LHCN-M2 (cell line): ENCODE measurements at places on chromosomes 16 and 17. TPM values are rescaled to one million over a fixed set of nuclear protein-coding genes. Genes with fewer than 3 reads are reported as not detected.

- DNase-seq, result no peak
These were observed 129.1 kb downstream of the CLEC16A start for GRCh38 chr16:11073407-11073999.

GRCh38 chr17:48043176-48043575, 5.0 kb upstream of the NFE2L1 start:
- DNase-seq, result peak; percentile 87

- DNase-seq, result no peak
These were observed 88.8 kb downstream of the TMEM132E start for GRCh38 chr17:34668206-34668605.

GRCh38 chr16:89845417-89845816, 17.1 kb downstream of the SPIRE2 start:
- DNase-seq, result no peak

GRCh38 chr17:73663614-73664013, 19.4 kb upstream of the SDK2 start:
- DNase-seq, result no peak

- no peak for DNase-seq
These were observed 130.1 kb upstream of the ADAMTS18 start for GRCh38 chr16:77564791-77565390.

Gene SHISA6
- total RNA-seq, result not detected in 2 replicates
